Kidney epithelial cell (primary cell): ENCODE measurements at places on chromosomes 5 and 9. TPM values are rescaled to one million over a fixed set of nuclear protein-coding genes. Genes with fewer than 3 reads are reported as not detected.

DNA sequence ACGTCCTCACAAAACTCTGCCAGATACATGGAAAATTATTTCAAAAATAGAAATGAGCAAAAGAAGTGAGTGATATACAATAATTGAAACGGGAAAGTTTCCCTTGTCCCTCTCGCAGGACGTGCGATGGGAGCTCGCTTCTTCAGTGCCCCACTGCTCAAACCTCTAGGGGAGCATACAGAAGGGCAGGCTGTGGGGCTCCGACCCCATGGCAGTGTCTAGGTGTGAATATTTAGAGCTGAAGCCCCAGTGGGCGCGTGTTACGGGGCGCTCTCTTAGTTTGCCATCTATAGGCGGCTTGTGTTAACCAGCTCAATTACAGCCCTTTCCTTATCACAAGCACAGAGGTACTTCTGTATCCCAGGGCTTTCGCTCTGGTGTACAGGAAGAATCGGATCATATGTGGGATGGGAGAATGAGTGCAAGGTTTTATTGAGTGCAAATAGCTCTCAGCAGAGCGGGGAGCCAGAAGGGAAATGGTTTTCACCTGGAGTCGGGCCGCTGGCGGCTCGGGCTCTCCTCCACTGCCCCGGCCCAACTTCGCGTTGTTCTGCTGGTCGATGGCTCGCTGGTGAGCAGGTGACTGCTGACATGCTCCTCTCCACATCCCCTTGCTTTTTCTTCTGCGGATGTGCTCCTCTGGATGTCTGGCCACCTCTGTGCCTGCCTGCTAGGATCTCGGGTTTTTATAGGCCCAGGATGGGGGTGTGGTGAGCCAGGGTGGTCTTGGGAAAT is 334.0 kb upstream of the PTPRD start:
- no peak for DNase-seq

DNA sequence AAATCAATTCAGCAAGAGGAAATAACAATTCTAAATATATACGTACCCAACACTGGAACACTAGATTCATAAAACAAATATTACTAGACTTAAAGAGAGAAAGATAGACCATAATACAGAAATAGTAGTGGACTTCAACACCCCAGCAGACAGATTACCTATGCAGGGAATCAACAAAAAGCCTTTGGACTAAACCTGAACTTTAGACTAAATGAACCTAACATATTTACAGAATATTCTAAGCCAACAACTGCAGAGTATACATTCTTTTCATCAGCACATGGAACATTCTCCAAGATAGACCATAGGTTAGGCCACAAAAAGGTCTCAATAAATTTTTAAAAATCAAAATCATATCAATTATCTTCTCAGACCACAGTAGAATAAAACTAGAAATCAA is 32.9 kb upstream of the BARX1 start:
- DNase-seq, result no peak

The CNTFR gene
- total RNA-seq, result 0.27 and 1.1 TPM in 2 replicates

DNA sequence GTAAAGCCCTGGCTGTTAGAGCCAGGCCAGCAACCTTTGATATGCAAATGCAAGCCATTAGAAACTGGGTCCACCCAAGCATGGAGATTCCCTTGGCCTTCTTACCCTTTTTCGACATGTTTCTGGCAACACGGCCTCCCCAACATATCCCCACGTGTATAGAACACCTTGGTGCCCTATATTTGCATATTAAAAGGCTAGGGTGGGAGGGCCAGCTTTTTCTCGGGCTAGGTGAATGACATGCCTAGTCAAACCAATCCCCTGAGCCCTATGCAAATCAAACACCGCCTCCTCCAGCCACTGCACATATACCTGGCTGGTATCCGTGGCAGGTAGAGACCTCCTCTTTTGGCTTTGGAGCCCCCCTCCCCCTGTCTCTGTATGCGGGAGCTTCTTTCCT is 55.6 kb upstream of the ZFR start:
- DNase-seq, result no peak

- no peak for DNase-seq
Observed at GRCh38 chr5:61949054-61949678, 356.8 kb upstream of the KIF2A start.

GRCh38 chr5:136810261-136810801 is 445.0 kb upstream of the TRPC7 start:
- DNase-seq, result no peak

DNA sequence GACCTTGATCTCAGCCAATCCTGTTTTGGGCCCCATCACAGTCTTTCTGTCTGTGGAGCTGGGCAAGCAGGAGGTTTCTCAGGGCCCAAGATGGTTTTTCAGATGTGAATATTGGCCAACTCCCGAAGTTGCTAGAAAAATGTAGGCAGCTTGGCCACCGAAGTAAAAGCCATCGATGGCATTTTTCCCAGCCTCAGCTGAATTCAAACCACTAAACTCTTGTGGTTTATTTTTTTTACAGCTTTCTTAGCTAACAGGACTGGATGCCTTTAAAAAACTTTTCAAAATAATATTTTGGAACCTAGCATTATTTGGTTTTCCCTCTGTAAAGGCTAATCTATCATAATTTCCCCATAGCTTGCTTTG is 102.5 kb upstream of the ERCC6L2 start:
- no peak for DNase-seq

DNA sequence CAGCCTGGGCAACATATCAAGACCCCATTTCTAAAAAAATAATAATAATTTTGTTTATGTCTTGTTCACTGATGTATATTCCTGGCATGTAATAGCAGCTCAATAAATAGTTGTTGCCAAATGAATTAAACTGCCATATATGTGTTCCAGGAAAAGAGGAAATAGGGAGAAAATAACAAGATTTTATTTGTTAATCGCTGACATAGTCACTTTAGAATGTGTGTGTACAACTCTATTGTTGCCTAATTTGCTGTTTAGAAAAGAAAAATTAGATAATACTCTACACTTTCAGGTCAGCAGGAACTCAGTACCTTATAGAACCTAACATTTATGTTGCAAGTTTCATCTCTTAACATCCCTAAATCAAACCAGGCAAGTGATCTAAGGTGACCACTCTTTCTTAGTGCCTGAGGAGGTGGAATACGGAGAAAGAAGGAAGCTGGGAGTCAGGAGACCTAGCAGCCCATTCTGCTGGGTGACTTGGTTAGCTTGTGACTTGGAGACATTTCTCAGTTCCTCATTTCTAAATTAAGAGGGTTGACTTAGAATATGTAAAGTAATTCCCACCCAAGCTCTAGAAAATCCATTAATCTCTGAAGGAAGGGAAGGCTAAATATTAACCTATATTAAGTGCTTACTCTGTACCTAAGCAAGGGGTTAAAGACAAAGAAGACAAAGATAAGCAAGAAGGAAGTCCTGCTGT is 110.3 kb upstream of the IQGAP2 start:
- no peak for DNase-seq

The IL4 gene
- not detected in 2 replicates for total RNA-seq

The RELL2 gene
- 7.8 and 12.6 TPM in 2 replicates for total RNA-seq

The FAM151B gene
- 1.0 and 3.8 TPM in 2 replicates for total RNA-seq

The SPINK13 gene
- total RNA-seq, result not detected in 2 replicates

GRCh38 chr9:104589626-104590025 is 9.6 kb downstream of the OR13C5 start:
- no peak for DNase-seq

DNA sequence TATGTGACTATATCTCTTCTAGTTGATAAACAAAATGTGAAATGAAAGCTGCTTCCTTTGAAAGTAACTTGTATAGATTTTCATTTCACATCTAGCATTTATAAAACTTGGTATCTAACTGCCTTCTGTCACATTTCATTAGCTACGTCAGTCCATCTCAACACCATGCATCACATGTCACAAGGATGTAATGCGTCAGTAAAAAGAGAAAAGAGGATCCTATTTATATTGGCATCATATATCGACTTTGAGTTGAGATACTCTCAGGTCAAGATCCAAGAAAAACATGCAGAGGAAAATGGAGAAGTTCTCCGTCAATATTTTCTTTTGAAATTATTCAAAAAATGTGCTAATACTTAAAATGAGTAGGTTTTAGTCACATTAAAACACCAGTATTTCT is 1211.2 kb downstream of the EFNA5 start:
- DNase-seq, result no peak

DNA sequence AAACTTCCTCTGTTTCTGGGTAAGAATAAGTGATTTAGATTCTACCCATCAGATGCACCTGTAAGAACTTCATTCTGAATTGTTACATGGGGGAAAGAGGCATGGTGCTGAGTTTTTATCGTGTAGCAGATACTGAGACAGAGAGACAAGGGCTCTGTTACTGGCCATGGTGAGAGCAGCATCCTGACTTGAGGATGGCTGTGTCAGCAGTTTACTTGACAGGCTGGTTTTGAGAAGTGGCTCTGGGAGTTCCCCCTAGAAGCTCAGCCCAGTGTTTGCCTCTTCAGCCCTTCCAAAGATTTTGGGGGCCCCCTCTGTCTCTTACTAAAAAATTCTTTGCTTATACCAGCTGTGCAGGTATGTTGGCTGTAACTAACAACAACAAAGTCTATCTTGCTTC is 510.5 kb downstream of the LRRC70 start:
- DNase-seq, result no peak

DNA sequence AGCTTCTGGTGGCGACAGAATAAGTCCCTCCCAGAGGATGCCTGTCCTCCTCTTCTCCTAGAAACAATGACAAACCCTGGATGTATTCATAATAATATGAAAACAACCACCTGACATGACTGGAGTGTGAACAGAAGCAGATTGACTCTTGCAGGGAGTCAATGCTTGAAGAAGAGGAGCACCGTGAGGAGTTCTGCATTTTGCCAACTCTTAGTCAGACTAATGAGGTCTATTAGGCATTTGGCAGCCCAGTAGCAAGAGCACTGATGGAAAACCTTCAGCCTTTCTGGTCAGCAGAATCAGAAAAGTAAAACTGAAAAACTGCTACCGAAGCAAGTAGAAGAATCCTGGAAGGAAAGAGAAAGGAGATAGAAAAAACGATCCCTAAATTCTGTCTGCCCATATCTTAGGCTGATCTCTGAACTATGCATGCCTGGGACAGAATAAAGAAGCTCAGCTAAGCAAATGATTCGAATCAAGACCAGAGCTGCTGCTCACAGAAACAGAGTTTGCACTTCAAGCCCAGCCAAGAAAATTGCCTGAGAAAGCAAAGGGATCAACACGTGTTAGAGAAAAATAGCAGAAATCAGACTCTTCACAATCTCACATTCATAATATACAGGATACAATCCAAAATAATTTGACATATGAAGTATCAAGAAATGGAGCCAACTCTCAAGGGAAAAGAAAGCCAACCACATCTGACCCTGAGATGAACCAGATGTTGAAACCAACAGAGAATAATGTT is 69.5 kb upstream of the OSMR start:
- DNase-seq, result no peak

The PRRX2 gene
- 0.27 TPM in 1 of 2 replicates, not detected in the other for total RNA-seq

The UNC5A gene
- total RNA-seq, result 1.1 and 2.3 TPM in 2 replicates

- no peak for DNase-seq
Observed at GRCh38 chr5:95850391-95850894, 27.9 kb upstream of the GLRX start.

The PCDHB10 gene
- total RNA-seq, result 1.6 and 3.4 TPM in 2 replicates

DNA sequence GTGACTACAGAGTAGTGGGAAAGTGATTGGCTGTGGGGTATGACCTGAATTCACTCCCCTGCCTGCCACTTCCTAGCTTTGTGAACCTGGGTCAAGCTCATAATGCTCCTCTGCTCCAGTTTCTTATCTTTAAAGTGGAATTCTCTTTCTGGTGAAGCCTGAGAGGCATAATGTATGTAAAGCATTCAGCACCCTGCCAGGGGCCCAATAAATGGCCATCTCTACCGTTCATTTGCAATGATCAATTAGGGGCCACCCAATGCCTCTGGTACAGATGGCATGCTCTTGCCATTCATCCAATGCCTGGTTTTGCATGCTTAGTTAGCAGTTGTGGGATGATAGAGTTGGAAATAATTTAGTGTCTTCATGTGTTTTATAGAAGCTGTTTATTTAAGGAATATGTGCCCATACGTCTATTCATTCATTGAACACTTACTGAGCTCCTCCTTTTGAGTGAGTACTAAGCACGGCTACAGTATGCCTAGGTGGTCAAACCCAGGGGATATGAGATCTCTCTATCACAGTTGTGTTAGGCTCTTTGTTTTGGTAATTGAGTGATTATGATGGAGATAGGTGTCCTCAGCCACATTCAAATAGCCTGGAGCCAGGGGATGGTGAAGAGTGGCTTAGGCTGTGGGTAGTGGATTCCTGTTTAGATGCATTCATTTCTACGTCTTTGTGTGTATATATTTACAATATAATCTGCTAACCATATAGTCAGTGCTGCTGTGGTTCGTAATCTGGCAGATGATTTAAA is 15.3 kb downstream of the ZNF462 start:
- no peak for DNase-seq

- no peak for DNase-seq
Observed at GRCh38 chr5:134132372-134133187, 18.1 kb downstream of the TCF7 start.

The DDX46 gene
- total RNA-seq, result 16.2 and 20.5 TPM in 2 replicates

GRCh38 chr5:114070093-114070722 is 291.7 kb upstream of the KCNN2 start:
- no peak for DNase-seq

DNA sequence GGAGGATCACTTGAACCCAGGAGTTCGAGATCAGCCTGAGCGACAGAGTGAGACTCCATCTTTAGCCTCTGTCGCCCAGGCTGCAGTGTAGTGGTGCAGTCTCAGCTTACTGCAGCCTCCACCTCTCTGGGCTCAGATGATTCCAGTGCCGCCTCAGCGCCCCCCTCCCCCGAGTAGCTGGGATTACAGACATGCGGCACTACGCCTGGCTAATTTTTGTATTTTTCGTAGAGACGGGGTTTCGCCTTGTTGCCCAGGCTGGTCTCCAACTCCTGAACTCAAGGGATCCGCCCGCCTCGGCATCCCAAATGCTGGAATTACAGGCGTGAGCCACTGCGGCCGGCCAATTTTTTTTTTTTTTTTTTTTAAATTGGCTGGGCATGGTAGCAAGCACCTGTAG is 2.3 kb upstream of the HSPA9 start:
- DNase-seq, result no peak

- DNase-seq, result no peak
Observed at GRCh38 chr5:81922854-81923279, 49.0 kb upstream of the ATG10 start.

The AKNA gene
- 34.6 and 40.5 TPM in 2 replicates for total RNA-seq

- no peak for DNase-seq
Observed at GRCh38 chr5:123802298-123802951, 290.4 kb downstream of the CSNK1G3 start.

DNA sequence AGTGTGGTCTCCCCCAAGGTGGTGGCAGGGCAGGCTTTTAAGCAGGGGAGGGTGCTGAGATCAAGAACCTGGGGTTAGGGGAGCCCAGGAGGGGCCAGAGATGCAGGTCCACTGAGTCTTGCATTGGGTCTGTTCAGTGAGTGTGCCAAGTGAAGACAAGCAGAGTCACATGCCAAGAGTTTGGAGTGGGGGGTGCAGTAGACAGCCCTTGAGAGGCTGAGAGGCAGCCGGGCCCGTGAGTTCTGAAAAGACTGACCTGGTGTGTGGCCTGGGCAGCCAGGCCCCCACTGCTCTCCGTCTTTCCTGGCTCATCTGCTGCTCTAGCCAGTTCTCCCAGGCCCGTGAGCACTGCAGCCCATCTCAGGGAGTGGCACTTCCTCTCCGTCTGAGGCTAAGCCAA is 120.0 kb downstream of the DAB2IP start:
- no peak for DNase-seq
